ENCODE measurements at places on chromosomes 6 and 20. TPM values are rescaled to one million over a fixed set of nuclear protein-coding genes. Genes with fewer than 3 reads are reported as not detected.

Gene PRKN
- total RNA-seq, result 5.6 TPM

Gene CCN5
- 21.1 TPM for total RNA-seq

Gene C6orf15
- total RNA-seq, result not detected

Gene RAET1G
- total RNA-seq, result 3.3 TPM

Gene OR2H2
- total RNA-seq, result not detected

All from fibroblast of lung (primary cell).